ENCODE measurements at places on chromosomes 16 and 17.

GRCh38 chr16:1105888-1106620 lies 10.0 kb upstream of the C1QTNF8 start:
- DNase-seq: peak; percentile 4

DNA sequence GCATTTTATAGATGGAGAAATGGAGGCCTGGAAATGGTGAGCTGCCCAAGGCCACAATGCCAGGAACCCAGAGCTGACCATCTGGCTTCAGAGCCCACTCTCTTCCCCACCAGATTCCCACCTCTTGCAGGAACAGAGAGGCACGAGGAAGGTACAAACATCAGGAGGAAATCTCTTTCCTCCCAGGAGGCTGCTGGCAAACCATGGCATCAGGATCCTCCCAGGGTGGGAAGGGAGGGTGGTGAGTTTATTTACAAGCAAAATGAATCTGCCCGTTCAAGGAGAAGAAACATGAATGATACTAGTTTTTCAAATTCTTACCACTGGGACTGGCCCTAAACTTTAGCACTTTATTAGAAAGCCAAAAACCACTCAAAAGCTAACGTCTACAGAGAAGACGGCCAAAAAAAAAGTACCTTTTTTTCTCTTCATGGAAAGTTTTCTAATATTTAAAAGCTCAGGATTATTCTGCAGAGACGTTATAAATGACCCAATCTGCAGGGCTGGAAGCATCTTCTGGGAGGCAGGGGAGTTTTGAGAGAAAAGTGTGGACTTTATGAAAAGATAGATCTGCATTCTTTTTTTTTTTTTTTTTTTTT lies 79.1 kb downstream of the NXN start:
- no peak for DNase-seq

- DNase-seq: peak; percentile 52
Measured at GRCh38 chr16:54934481-54935265, 4.0 kb downstream of the IRX5 start.

GRCh38 chr17:83055911-83056582 lies 23.4 kb upstream of the METRNL start:
- peak; percentile 82 for DNase-seq

GRCh38 chr17:83122834-83123233 lies 43.4 kb downstream of the METRNL start:
- DNase-seq: no peak

GRCh38 chr17:74237321-74237720 lies 23.9 kb downstream of the TTYH2 start:
- no peak for DNase-seq

GRCh38 chr17:69086641-69087040 lies 25.9 kb upstream of the ABCA9 start:
- no peak for DNase-seq

GRCh38 chr16:48503779-48504178 lies 106.2 kb downstream of the N4BP1 start:
- no peak for DNase-seq

GRCh38 chr16:3149630-3150345 lies 15.0 kb downstream of the ZNF213 start:
- DNase-seq: peak; percentile 42

GRCh38 chr17:64155751-64156544 lies 26.0 kb upstream of the ERN1 start:
- DNase-seq: no peak

DNA sequence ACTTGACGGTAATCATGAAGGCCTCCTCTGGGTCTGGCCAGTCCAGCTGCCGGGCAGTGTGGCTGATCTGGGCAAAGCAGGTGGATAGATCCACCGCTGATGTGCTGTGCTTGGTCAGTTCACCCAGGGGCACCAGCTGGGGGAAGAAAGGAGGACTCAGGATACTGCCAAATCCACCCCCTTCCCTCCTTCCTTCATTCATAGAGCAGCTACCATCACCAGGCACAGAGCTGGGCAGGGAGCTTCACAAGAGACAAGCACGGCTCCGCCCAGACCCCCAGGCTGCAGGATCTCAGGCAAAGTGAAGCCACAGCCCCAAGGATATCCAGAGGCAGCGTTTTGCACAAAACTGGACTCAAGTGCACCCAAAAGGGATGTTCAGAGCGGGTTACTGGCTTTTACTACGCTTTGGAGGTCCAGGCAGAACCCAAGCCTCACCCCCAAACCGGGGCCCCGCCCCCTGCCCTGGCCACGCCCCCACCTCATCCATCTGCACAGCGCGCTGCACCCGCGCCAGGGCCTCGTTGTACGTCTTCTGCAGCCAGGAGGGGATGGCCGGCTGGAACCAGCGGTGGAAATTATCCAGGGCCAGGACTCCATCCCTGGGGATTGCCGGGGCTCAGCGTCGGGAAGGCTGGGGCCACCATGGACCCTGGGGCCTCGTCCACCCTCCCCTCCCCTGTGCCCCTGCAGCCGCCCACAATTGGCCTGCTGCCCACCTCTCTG lies 9.1 kb downstream of the UNC13D start:
- DNase-seq: no peak

DNA sequence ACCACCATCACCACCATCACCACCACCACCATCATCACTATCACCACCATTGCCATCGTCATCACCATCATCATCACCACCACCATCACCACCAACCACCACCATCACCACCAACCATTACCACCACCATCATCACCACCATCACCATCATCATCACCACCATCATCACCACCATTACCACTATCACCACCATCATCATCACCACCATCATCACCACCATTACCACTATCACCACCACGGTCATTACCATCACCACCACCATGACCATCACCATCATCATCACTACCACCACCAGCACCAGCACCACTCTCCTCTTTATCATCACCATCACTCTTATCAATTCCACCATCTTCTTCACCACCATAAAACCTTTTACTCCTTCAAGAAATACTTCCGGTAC lies 1.1 kb upstream of the TMEM114 start:
- DNase-seq: no peak

DNA sequence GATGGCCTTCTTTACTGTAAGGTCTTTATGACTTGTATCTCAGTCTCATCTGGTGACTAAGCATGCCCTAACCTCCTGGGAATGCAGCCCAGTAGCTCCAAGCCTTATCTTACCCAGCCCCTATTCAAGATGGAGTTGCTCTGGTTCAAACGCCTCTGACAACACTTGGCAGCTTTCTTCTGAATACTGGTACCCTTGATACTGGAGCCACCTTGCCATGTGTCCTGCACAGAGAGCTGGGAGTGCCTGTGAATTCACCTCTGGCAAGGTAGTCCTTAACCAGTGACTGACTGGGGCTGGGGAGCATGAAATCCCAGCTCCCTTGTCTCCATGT lies 17.2 kb downstream of the NUDT7 start:
- peak; percentile 58 for DNase-seq

DNA sequence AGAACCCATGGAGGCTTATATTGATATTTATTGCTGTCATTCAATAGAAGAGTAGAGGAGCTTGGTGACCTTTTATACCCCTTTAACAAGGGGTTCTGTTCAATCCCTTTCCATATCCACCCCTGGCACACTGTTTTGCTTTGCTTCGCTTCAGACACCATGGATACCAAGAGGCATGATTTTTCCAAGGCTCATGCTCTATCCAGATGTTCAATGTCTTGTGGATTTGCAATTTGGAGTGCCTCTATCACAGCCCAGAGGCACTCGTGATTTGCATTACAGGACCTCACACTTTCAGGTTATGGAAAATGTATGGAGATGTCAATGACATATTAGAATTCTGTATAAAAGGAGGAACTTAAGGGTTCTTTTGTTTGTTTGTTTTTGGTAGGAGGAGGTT lies 21.5 kb downstream of the CFAP20 start:
- no peak for DNase-seq

DNA sequence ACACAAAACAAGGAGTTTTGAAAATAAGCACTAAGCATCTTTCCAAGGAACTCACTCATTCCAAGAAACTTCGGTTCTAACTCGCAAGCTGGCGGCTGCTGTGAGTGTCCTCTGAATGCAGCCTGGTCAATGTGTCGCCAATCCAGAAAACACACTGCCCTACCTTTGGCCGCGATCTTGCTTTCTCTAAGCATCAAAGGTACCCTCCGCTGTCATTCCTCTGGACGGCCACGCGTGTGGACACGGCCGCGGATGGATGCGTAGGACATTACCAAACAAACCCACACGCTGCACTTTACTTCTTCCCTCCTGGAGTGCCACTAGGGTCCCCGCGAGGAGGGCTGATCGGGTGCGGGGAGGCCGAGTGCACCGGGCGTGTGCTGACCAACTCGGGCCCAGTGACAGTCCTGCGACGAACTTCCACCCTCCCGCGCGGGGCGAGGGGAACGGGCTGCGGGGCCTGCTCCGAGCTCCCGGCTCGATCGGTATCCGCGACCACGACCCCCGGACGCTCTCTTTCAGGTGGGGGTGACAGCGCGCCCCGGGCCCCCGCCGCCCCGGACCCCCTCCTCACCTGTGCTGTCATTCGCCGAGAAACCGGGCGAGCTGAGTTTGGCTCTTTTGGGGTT lies 1.1 kb downstream of the CREBBP start:
- no peak for DNase-seq

GRCh38 chr17:62822080-62822904 lies 14.2 kb upstream of the MARCHF10 start:
- peak; percentile 40 for DNase-seq

DNA sequence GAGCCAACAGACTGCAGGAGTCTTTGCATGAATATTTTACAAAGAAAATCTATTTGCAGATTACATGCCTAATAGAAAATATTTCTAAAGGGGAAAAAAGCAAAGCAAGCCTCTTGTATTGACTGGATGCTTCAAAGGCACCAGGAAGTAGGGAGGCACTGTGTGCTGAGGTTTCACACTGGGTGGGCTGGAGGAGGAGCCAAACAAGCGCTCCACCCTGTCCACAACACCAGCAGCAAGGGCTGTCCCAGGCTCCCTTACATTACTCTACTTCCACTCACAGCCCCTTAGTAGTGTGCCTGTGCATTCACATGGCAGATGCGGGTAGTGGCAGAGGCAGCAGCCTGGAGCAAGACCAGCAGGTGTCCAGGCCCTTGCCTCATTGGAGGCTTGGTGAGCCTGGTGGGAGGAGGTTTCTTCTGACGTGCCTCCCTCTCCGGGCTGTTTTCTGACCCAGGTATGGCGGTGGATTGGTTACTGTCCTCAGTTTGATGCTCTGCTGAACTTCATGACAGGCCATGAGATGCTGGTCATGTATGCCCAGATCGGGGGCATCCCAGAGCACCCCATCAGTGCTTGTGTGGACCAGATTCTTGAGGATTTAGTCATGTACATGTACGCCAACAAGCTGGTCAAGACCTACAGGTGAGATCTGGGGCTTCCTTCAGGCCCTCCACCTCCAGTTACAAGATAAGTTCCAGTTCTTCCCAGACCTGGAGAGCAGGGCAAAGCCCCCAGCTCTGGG lies 7.0 kb upstream of the CCNF start:
- no peak for DNase-seq

GRCh38 chr16:50245417-50246298 lies 20.7 kb upstream of the ADCY7 start:
- peak; percentile 91 for DNase-seq

- no peak for DNase-seq
Measured at GRCh38 chr17:56604691-56605290, 11.3 kb downstream of the NOG start.

DNA sequence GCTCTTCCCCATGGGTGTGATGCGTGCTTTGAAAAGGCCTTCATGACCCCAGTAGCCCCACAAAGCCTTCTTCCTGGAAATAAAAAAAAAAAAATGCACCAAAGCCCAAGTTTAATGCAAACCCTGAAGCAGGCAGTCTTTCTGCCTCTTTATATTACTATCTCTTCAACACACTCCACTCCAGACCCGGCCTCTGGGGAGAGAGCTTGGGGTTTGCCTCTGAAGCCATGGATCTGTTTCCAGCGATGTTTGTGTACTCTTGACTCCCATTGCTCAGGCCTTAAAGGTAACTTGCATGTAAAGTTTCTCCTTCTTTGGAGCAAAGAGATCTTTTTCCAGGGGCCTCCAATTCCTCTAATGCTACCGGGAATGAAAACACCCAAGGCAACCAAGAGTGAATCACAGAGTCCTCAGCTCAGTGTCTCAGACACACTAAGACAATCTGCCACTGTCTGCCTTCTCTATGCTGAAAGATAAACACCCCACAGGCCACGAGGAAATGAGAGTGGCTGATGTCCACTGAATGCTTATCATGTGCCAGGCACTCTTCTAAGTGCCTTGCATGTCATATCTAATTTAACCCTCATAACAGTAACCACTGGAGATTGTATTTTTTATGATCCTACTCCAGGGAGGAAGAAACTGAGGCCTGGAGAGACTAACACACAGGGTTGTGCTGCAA lies 56.4 kb upstream of the AKTIP start:
- no peak for DNase-seq

GRCh38 chr17:64156670-64157069 lies 26.7 kb upstream of the ERN1 start:
- DNase-seq: no peak

GRCh38 chr16:23435500-23435899 lies 17.5 kb downstream of the COG7 start:
- peak; percentile 54 for DNase-seq

DNA sequence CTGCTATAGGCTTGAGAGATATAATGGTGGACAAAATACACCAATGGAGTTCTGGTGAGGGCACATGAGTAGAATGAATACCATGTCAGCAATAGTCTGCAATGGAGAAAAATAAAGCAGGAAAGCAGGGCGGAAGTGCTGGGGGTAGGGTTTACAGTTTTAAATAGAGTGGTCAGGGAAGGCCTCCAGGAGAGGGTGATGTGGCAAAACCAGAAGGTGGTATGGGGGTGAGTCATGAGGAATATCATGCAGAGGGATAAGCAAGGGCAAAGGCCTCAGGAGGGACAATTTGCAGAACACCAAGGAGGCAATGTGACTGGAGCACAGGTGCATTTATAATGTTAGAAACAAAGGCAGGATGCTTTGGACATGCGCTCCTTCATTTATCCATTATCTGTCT lies 102.0 kb downstream of the ITFG1 start:
- DNase-seq: peak; percentile 24

DNA sequence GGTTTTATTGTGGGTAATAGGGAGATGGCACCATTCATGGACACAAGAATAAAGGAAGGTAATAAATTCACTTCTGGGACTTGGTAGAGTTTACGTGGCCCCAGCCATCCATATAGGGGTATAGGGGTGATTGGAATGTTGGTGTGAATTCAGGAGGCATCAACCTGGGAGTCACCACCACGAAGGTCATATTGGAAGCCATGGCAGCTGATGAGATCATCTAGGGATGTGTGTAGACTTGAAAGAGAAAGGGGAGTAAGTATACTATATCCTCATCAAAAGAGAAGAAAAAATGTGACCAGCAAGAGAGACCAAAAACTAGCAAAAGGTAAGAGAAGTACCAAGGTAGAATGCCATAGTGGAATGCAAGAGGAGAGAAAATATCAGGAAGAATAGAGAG lies 26.6 kb upstream of the GINS3 start:
- peak; percentile 74 for DNase-seq

DNA sequence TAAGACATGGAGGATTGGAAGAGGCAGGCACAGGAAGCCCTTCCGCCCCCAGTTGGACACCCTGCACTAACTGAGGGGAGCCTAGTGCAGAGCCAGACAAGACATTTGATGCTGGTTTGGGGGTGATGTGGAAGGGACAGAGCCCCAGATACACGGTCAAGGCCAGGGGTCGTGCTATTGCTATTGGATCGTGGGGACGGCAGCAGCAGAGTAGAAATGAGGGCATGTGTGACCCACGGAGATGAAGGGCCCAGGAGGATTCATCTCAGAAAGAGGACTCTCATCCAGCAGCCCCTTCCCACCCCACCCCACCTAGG lies 2.0 kb upstream of the VAMP2 start:
- DNase-seq: no peak

All from bronchial epithelial cell (primary cell).